ENCODE measurements at places on chromosomes 6 and 20.

GRCh38 chr20:54794110-54794509, 318.7 kb downstream of the DOK5 start:
- no peak for DNase-seq

GRCh38 chr6:28772480-28773381, 151.1 kb downstream of the TRIM27 start:
- DNase-seq = no peak

DNA sequence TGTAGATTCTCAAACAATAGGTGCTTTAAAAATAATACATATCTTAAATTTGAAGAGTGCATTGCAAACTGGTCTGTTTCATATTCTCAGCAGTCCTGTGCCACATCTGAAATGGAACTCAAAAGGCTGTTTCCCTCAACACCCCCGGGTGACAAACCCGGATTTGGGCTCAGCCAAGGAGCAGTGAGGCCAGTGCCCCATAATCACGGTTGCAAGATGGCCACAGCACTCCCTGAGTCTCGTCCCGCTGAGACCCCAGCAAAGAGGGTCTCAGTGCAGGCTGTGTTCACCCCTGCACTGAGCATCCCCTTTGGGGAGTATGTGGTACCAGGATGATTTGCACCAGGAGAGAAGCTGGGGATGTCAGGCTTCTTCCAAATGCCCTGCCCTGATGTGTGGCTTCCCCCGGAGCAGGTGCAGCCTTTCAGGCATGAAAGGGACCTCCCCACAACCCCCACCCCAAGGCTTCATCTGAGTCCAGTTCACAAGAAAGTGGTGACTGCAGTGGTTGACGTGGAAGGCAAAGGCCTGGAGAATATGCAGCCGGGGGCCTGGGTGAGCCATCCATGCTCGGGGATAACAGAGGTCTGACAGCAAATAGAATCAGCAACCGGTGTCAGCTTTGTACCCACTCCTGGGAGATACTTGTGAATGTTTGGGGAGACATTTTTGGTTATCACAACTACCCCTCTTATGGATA, 202.9 kb downstream of the SYNDIG1 start:
- DNase-seq = no peak

DNA sequence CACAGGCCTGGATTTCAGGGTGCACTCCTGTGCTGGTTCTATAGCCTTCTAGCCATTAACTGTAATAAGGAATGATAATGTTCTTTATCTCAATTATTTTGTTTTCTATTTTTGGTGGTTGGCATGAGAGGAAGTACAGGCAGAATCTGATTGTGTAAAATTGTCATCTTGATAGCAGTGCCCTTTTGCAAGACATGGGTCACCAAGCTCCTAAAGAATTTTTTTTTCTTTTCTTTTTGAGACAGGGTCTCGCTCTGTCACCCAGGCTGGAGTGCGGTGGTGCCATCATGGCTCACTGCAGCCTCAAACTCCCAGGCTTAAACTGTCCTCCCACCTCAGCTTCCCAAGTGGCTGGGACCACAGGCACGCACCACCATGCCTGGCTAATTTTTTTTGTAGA, 206.7 kb upstream of the JARID2 start:
- DNase-seq = no peak

DNA sequence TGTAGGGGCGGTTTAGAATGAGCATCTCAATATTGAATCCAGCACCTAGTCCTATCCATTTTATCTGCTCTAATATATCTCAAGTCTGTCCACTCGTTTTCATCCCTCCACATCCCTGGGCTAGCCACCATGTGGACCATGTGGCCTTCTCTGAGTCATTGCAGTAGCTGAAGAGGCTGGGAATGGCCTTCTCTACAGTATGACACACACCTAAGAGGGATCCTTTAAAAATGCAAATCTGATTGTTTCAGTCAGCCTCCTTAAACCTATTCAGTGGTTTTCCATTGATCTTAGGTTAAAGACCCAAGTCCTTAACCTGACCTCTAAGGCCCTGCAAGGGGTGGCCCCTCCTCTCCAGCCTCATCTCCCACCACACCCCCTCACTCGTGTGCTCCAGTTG, 9.4 kb downstream of the RING1 start:
- DNase-seq = no peak

GRCh38 chr20:62832212-62832922, 15.5 kb downstream of the COL9A3 start:
- DNase-seq = no peak

GRCh38 chr6:152979116-152979515, 3.7 kb downstream of the FBXO5 start:
- no peak for DNase-seq

GRCh38 chr6:140980265-140980887, 1152.3 kb upstream of the GJE1 start:
- no peak for DNase-seq

GRCh38 chr6:15596186-15596896, 66.5 kb downstream of the DTNBP1 start:
- no peak for DNase-seq

DNA sequence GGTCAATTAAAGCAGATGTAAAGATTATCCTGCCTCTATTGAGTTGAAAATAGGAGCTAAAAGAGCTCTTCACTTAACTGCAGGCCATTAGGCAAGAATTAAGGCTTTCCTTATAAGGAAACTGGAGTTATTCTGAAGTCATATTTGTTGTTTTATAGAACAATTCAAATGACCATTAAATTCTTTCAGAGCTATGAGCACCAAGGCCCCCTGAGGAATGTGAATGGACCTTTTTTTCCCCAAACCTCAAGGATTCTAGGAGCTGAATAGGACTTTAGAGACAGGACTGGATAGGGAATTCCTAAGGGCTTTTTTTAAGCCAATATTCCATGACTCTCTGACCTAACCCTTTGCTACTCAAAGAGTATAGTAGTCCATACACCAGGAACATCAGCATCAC, 565.7 kb upstream of the BTBD3 start:
- DNase-seq = no peak

- no peak for DNase-seq
Measured at GRCh38 chr6:3019065-3019464, 19.4 kb downstream of the NQO2 start.

DNA sequence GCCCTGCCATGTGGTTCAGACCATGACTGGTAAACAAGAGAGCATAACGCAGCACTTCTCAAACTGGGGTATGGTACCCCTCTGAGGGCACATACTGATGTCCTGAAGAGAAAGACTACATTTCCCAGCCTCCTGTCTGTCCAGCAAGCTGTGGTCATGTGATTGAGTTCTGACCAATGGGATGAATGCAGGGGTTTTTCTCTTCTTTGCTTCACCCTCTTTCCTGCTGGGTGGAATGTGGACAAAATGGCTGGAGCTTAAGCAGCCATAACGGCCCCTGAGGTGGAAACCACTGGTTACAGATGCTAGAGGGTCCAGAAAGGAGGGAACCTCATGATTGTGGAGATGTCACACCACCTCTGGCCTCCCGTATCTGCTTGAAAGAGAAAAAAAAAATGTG, 19.4 kb upstream of the KCNB1 start:
- no peak for DNase-seq

DNA sequence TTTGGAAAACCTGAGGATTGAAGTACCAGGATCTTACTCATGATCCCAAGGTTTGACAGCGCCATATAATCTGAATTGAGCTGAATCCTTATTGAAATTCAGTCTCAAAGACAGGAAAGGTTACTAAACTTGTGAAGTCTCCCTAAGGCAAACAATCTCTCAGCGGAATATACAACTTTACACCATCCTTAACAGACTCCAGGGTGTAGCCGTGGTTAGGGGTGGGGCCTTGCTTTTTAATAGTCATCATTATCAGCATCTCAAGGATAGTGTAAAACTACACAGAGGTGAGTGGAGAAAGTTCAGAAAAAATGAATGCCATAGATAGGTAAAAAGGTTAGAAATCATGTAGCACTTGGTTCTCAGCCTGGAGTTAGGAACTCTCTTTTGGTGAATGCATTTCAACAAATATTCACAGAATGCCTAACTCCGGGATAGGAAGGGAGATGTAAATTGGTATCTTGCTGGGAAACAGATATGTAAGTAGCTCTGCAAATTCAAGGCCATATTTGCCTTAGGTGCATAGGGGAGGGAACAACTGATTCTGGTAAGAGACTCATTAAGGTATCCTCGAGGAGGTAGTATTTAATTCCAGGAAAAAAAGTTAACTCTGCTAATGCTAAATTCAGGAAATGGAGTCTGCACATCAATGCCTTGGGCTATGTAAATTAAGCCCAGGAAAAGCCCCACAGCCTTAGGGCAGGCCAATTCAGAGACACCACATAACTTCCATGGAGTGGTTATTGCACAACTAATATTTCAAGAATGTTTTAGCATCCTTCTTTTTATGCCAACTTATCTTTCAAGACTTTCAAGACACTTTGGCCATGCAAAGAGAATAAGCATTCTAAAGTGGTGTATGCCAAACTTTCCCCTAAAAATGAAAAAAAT, 61.6 kb downstream of the SNAP25 start:
- no peak for DNase-seq

DNA sequence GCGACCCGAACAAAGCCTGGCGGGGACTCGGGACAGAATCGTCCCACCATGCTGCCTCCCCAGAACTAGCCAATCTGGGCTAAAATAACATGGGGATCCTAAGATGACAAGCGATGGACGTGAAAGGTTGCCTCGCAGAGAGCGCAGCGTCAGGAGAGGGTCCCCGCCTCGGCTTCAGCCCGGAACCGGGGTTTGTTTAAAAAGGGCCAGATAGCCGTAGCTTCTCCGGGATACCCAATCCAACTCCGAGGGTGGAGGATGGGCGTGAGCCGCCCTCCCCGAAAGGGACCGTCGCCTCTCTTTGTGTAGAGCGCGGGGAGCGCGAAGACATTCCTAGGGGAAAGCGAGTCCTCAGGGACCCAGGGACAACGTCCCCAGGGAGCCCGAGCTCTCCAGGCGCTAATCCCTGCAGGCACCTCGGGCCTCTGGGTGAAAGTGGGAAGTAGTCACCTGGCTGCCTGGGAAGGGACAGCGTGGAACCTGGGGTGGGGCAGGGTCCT, 643 bp downstream of the CD24 start:
- DNase-seq = no peak

DNA sequence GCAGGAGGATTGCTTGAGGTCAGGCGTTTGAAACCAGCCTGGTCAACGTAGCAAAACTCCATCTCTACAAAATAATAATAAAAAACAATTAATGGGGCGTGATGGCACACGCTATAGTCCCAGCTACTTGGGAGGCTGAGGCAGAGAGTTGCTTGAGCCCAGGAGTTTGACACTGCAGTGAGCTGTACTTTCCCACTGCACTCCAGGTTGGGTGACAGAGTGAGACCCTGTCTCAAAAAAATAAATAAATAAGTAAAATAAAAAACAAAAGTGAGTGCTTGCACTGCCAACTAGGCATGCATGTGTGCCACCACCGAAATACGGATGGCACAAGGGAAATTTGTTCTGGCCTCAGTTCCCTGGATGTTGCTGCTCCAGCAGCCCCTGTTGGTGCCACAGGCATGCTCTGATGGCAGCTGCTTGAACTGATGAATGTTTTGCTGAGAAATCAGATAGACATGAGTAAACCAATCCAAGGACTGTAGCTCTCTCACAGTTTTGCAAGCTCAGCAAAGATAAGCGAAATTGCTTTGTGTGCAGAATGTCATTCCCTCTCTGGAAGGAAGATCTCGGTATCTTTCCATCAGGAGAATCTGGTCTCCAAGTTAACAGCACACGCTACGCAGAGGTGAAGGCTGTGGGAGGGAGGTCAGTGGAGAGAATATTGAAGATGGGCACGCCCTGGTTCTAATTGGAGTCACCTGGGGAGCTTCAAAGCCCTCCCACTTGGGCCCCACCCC, 188.0 kb upstream of the SLC24A3 start:
- no peak for DNase-seq

GRCh38 chr20:53939572-53940359, 130.6 kb downstream of the BCAS1 start:
- peak; percentile 55 for DNase-seq

DNA sequence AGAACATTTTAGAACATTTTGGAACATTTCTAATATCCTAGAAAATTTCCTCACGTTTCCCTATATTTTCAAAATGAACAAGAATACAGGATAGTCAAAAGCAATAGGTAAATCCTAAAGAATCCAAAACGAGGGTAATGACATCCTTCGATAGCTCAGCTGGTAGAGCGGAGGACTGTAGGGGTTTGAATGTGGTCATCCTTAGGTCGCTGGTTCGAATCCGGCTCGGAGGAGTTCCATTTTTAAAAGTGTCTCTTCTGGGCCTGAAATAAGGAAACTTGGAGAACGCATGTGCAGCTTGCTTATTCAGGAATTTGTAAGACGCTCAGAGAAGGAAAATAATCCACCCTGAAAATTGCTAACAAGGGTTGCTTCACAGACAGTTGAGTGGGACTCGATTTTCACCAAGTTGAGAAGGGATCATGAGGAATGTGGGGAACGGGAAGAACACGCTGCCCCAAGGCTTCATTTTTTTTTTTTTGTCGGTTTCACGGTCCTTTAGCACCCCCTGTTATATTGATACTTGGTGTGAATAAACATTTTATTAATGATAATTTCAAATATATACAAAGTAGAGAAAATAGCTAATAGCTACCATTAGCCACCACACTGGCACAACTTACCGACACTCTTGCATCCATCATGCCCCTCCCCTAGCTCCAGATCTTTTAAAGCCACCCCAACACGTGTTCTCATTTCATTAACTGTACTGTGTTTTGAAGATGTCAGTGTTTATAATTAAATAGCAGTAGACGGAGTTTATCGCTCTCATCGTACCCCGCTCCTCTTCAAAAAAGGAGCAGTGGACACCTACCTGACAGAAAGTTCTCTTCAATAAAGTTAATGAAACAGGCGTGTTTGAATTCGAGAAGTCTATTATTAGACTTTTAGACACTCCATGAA, 1.8 kb upstream of the ABT1 start:
- DNase-seq = no peak

GRCh38 chr6:62035952-62036351, 250.1 kb downstream of the KHDRBS2 start:
- no peak for DNase-seq

- no peak for DNase-seq
Measured at GRCh38 chr6:15870333-15871043, 207.7 kb upstream of the DTNBP1 start.

DNA sequence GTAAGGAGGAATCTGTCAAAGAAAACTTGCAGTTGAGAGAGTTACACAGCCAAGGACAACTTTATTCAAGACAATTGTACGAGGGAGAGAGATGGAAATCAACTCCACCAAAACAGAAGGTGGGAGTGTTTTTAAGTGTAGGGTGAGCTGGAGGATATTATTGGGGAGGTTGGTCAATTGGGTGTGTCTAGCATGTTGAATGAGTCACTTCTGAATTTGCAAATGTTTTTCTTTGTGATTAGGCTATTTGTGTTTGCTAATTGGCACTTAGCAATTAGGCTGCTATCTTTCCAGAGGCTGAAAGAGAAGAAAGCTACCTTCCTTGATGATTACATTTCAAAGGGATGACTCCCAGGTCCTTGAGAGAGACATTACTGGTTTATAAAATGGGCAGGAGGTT, 441.1 kb downstream of the MEI4 start:
- DNase-seq = no peak

- DNase-seq = no peak
Measured at GRCh38 chr6:83221889-83222479, 28.8 kb downstream of the RWDD2A start.

GRCh38 chr6:166707045-166707444, 80.0 kb upstream of the RPS6KA2 start:
- no peak for DNase-seq
